ENCODE measurements at places on chromosomes 16 and 17.

- DNase-seq, result no peak
Measured at GRCh38 chr17:29753845-29754439, 131.2 kb upstream of the CORO6 start.

GRCh38 chr17:2571523-2572303 lies 21.7 kb upstream of the PAFAH1B1 start:
- DNase-seq, result no peak

DNA sequence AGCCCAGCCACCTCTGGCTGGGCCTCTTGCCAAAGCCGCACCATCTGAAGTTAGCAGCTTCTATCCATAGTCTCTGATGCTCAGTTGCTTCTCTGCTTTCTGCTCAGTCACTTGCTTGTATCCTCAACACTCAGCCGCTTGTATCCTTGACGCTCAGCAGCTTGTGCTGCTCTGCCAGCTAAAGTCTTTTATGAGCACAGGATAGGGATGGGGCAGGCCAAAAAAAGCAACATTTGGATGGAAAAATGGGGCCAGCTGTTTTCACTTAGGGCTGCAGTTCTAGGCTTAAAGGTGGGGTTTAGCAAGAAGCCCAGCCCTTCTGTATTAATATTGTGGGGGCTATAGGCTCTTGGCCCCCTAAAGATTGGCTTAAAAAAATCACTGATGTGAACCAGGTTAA lies 739.4 kb downstream of the CDH8 start:
- DNase-seq, result no peak

- DNase-seq, result no peak
Measured at GRCh38 chr16:76787394-76787793, 403.6 kb upstream of the MON1B start.

DNA sequence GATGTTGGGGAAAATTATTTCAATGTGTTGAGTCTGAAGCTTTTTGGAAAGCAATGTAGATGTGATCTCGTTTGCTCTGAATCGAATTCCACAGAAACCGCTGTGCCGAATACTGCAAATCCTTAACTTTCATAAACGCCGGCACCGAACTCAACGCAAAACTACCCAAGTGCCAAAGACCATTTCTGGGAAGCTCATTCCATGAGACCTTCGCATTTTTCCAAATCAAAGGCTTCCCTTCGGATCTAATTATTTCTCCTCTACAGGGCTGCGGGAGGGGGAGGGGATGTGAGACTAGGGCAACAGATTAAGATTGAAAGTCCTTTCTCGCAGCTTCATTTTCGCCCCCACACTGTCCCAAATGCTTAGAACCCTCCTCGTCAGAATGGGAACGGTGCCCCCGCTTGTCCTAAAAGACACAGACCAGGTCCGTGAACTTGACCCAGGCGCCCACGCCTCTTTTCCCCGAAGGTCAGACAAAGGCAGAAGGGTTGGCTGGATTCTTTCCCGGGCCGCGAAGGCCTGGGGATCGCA lies 4.0 kb downstream of the PRAC1 start:
- DNase-seq, result no peak

- no peak for DNase-seq
Measured at GRCh38 chr17:32658470-32659418, 172.0 kb downstream of the CDK5R1 start.

GRCh38 chr16:25256695-25257469 lies 763 bp downstream of the ZKSCAN2 start:
- DNase-seq, result no peak

Measured in NCI-H187 treated with DMSO at 0.1 percent for 48 hours (cell line).